ENCODE measurements at places on chromosomes 16 and 17. TPM values are rescaled to one million over a fixed set of nuclear protein-coding genes. Genes with fewer than 3 reads are reported as not detected.

Gene FAAP100
- total RNA-seq: 37.2 TPM

Gene C17orf75
- total RNA-seq: 10.5 TPM

Gene NHERF2
- 35.0 TPM for total RNA-seq

Gene TM4SF5
- total RNA-seq: not detected

Gene TMEM235
- total RNA-seq: not detected

Gene CCL1
- not detected for total RNA-seq

Gene HSDL1
- 13.6 TPM for total RNA-seq

Gene CHST4
- total RNA-seq: not detected

Gene LIMD2
- total RNA-seq: 6.8 TPM

Gene LRRC46
- not detected for total RNA-seq

Gene PLD6
- 5.0 TPM for total RNA-seq

Gene HAP1
- total RNA-seq: under 0.01 TPM

Gene WSCD1
- total RNA-seq: under 0.01 TPM

Gene MT4
- not detected for total RNA-seq

Gene ENPP7
- total RNA-seq: not detected

Gene GH2
- total RNA-seq: not detected

Gene CDRT15
- not detected for total RNA-seq

Gene MYLK3
- 0.16 TPM for total RNA-seq

Gene CCL8
- total RNA-seq: 0.12 TPM

Gene MPP2
- 3.4 TPM for total RNA-seq

Gene CMTM4
- total RNA-seq: 29.4 TPM

Gene CA4
- total RNA-seq: not detected

Gene ASB16
- total RNA-seq: not detected

Gene ZNF764
- 9.7 TPM for total RNA-seq

Gene CD300C
- not detected for total RNA-seq

Gene PERCC1
- not detected for total RNA-seq

Gene KRT15
- 0.32 TPM for total RNA-seq

Gene FNDC8
- not detected for total RNA-seq

Gene PIRT
- not detected for total RNA-seq

Gene OTOP2
- total RNA-seq: not detected

Gene KRT24
- not detected for total RNA-seq

Gene ABR
- total RNA-seq: 82.5 TPM

Gene SLC16A6
- 3.4 TPM for total RNA-seq

Gene PRAC1
- total RNA-seq: not detected

Gene MAP2K6
- total RNA-seq: 41.0 TPM

Gene FGF11
- total RNA-seq: 1.8 TPM

Gene SRL
- total RNA-seq: 0.16 TPM

Gene WNK4
- not detected for total RNA-seq

Gene DHX8
- total RNA-seq: 53.2 TPM

Gene OGFOD1
- total RNA-seq: 81.3 TPM

Gene MRPL58
- total RNA-seq: 14.8 TPM

Measured in hair follicle dermal papilla cell (primary cell).